H4 (cell line): ENCODE measurements at places on chromosomes 6 and 20. TPM values are rescaled to one million over a fixed set of nuclear protein-coding genes. Genes with fewer than 3 reads are reported as not detected.

GRCh38 chr6:34860776-34861175, 27.1 kb downstream of the TAF11 start:
- no peak for DNase-seq

DNA sequence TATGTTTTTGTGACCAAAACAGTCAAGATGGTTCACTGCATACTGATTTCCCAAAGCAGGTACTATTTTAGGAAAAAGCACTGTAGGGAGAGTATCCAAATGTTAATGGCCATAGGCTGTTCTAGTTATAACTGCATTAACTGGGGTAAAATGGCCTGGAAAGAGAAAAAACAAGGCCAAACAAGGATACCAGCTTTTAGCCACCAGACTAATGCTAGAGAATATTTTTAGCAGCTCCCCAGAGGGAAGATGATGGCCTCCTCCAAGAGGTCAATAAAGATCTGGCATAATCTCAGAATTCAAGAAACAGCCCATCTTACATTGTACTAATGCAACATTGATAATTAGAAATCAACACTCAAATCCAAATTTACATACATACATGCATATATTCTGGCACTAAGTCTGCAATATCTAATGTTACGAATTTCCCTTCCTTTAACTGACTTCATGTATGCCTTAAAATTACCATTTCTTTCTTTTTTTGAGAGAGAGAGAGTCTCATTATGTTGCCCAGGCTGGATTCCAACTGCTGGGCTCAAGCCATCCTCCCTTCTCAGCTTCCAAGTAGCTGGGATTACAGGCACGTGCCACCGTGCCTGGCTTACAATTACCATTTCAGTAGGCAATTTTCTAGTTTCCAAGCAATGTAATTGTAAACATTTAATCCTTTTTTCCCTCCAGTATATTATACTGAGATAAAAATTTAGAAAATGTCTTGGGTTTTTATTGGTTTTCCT, 9.3 kb downstream of the COX7A2 start:
- DNase-seq, result no peak

DNA sequence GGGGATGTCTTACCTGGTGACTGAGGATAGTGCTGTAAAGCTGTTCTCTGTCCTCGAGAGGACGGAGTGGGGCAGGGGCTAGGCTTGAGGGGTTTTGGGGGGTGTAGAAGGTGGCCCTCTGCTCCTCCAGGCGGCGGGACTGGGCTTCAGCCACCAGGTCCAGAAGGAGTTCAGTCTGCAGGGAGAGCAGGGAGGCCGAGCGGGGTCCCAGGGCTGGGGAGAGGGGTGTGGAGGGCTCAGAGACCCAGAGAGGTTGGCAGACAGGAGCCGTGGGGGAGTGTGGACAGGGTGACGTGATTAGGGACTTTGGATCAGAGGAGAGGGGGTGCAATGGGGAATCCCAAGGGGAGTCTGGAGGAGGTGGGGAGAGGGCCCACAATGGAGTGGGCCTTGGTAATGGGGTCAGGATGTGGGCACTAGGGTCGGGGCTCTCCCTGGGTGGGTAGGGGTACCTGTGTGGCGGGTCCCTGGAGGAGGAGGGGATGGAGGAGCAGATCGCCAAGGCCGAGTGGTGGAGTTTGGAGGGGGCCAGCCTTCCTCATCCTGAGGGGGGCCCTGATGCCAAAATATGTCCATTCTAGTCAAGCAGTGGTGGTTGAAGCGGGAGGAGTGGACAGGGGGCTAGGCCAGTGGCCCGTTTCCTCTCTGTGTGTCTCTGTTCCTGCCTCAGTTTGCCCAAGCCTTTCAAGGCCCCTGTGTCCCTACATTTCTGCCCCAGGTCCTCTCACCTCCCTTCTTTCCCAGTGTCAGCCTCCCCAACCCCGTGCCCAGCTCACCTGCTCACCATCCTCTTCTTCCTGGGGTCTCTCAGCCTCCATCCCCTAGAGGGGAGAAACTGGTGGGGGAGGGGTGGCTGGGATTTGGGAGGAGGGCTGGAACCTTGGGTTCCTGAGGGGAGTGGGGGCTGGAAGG, 491 bp downstream of the GPSM3 start:
- DNase-seq, result no peak

GRCh38 chr20:58402305-58402704, 13.3 kb downstream of the VAPB start:
- no peak for DNase-seq

DNA sequence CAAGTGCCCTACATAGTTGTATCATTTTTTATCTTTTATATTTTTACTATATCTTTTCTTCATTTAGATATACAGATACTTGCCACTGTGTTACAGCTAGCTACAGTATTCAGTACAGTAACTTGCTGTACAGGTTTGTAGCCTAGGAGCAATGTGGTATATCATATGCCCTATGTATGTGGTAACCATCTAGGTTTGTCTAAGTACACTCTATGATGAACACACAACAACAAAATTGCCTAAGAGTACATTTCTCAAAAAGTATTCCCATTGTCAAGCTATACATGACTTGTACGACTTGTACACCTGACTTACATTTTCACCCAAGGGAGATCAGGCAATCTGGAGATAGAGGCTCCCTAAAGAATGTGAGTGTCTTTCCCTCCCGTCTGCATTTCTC, 8.2 kb downstream of the ELOVL5 start:
- DNase-seq, result no peak

The OPRM1 gene
- total RNA-seq, result not detected in 2 replicates

GRCh38 chr6:1027109-1027794, 284.6 kb upstream of the FOXQ1 start:
- peak; percentile 71 for DNase-seq

The IL17F gene
- total RNA-seq, result not detected in 2 replicates

GRCh38 chr6:166653639-166653941, 26.5 kb upstream of the RPS6KA2 start:
- DNase-seq, result no peak

The BMP2 gene
- 0.97 and 1.1 TPM in 2 replicates for total RNA-seq

The WDR46 gene
- total RNA-seq, result 89.0 and 99.5 TPM in 2 replicates

DNA sequence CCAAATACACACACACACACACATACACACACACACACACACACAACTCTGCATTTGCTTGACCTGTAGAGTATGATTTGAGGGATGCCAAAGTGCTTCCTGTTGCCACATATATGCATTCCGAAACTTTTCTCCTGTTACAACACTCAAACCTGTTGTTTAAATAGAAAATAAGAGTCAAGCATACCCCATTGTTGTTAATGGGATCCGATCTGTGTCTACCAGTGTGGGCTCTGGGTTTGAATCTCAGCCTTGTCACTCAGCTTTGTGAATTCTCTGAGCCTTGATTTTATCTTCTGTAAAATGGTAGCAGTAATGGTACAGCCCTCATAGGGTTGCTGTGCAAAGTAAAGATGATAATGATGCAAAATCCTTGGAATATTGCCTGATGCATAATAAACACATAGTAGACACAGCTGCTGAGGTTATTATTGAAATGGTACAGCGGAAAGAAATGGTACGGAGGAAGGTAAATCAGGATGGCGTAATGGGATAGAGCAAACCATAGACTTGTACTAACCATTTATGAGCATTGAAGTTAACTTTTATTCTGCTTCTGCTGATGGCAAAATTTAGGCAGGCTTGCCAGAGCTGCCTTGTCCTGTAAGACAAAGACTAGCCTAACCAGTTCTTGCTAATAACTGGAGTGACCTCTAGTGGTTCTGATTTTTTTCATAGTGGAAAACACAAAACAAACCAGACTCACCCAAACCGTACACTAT, 113.5 kb upstream of the PHACTR1 start:
- peak; percentile 66 for DNase-seq

The HS3ST5 gene
- not detected in 2 replicates for total RNA-seq

The DOK5 gene
- total RNA-seq, result 1.2 TPM in 1 of 2 replicates, not detected in the other

- no peak for DNase-seq
These were observed 170.0 kb upstream of the AGPAT4 start for GRCh38 chr6:161443848-161444247.

The FKBP1C gene
- total RNA-seq, result 0.14 and 0.15 TPM in 2 replicates

- peak; percentile 92 for DNase-seq
These were observed 161.4 kb downstream of the LY86 start for GRCh38 chr6:6749702-6750491.

- no peak for DNase-seq
These were observed 292.8 kb downstream of the CDC5L start for GRCh38 chr6:44680202-44680720.

- DNase-seq, result no peak
These were observed 388.2 kb upstream of the CITED2 start for GRCh38 chr6:139762587-139763031.

GRCh38 chr6:134308800-134309199, 9.1 kb downstream of the SGK1 start:
- DNase-seq, result no peak

The CLDN20 gene
- not detected in 2 replicates for total RNA-seq

GRCh38 chr6:119186490-119186889, 108.0 kb upstream of the FAM184A start:
- no peak for DNase-seq

- DNase-seq, result no peak
These were observed 131.9 kb downstream of the IMPG1 start for GRCh38 chr6:75940564-75940963.

DNA sequence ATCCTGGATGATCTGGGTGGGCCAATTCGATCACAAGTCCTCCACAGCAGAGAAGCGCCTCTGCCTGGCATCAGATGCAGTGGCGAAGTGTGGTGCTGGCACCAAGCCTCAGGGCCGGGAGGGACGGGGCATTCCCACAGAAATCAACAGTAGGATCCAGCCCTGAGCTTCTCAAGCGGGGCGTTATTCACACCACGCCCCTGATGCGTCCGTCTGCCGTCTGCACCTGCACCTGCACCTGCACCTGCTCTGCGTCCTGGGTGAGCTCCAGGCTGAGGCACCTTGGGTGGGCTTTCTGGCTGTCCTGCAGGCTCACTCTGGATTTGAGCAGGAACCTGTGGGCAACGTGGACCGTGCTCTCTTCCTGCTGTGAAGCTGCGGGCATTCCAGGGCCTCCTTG, 13.8 kb upstream of the NTSR1 start:
- DNase-seq, result no peak

DNA sequence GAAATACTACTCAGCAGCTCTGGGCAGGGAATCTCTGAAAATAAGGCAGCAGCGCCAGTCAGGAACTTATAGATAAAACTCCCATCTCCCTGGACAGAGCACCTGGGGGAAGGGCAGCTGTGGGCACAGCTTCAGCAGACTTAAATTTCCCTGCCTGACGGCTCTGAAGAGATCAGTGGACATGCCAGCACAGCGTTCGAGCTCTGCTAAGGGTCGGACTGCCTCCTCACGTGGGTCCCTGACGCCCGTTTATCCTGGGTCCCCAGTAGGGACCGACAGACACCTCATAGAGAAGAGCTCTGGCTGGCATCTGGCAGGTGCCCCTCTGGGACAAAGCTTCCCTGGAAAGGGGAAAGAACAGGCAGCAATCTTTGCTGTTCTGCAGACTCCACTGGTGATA, 59.0 kb downstream of the COL21A1 start:
- DNase-seq, result no peak

DNA sequence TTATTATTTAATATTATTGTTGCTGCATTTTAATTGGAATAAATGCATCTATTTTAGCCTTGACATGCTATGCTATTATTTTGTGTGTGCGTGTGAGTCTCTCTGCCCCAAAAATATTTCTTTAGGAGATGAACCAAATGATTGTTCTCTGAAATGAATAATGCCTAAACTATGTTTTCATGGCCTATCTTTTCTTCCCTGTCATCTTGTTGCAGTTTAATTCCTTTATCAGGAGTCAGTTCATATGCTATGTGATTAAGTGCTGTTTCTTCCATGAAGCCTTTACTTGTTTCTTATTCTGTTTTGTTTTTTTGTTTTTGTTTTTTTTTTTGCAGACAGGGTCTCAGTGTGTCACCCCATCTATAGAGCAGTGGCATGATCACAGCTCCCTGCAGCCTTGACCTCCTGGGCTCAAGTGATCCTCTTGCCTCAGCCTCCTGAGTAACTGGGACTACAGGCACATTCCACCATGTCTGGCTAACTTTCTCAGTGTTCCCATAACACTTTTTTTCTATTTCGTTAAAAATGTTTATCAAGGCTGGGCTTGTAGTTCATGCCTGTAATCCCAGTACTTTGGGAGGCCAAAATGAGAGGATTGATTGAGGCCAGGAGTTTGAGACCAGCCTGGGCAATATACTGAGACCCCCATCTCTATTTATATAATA, 25.7 kb downstream of the TPX2 start:
- DNase-seq, result no peak

The RIMS4 gene
- total RNA-seq, result 3.2 and 4.1 TPM in 2 replicates

DNA sequence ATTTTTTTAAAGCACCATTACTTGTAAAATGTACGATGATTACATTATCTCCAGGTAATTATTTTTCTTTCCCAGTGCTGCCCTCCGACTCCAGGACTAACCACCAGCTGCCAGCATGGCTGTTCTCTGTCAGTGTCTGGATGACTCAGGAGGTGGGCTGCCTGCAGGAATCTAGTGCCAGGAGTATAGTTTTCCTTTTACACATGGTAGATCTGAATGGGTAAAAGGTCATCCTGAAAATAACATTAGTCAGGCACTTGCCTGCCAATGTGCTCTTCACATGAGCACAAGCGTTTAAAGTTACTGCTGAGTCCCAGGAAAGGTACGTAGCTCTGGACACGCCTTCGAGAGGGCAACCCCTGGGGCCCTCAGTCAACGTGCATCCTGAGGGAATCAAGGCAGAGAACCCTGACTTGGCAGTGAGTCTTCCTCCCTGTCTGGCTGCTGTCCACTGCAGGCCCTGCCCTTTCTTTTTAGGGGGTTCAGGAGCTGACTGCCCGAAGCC, 2.4 kb downstream of the DYNLT1 start:
- peak; percentile 70 for DNase-seq

DNA sequence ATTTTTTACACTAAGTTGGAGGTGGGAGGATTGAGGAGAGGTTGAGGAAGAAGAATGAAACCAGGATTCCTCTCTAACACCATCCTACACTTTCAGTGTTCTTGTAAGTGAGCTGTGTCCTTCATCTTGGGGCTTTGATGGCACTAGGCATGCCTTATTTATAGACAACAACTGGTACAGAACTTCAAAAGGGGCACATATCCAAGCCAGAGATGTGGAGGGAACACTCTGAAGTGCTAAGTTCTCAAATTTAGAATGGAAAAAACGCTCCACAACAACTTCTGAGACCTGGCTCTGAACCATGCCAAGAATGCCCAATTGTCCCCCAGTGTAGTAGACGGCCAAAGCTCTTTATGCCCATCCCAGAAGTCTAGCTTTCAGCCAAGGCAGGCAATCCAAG, 16.2 kb upstream of the PKHD1 start:
- no peak for DNase-seq

GRCh38 chr6:23340271-23340670, 770.9 kb downstream of the HDGFL1 start:
- no peak for DNase-seq

DNA sequence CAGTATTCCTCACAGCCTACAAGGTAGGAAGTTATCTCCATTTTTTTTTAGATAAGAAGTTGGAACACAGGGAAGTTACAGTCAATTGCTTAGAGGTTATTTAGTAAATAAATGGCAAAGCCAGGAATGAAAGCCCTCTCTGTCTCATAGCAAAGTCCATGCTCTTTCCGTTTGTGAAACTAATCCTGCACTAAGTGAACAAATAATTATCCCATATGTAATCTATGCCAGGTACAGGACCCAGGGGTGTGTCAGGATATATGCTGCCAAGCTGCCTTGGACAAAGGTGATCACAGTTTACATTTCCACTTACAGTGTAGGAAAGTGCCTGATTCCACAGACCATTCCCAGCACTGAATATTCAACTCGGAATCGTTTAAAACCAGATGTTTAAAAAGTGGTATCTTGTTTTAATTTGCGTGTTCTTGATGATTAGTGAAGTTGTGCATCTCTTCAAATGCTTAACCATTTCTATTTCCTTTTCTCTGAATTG, 13.6 kb upstream of the GMDS start:
- DNase-seq, result no peak

- no peak for DNase-seq
These were observed 6.7 kb upstream of the CDKN1A start for GRCh38 chr6:36671687-36672375.

The BMP7 gene
- 11.3 and 11.8 TPM in 2 replicates for total RNA-seq
